ENCODE measurements at places on chromosomes 2 and 18. TPM values are rescaled to one million over a fixed set of nuclear protein-coding genes. Genes with fewer than 3 reads are reported as not detected.

DNA sequence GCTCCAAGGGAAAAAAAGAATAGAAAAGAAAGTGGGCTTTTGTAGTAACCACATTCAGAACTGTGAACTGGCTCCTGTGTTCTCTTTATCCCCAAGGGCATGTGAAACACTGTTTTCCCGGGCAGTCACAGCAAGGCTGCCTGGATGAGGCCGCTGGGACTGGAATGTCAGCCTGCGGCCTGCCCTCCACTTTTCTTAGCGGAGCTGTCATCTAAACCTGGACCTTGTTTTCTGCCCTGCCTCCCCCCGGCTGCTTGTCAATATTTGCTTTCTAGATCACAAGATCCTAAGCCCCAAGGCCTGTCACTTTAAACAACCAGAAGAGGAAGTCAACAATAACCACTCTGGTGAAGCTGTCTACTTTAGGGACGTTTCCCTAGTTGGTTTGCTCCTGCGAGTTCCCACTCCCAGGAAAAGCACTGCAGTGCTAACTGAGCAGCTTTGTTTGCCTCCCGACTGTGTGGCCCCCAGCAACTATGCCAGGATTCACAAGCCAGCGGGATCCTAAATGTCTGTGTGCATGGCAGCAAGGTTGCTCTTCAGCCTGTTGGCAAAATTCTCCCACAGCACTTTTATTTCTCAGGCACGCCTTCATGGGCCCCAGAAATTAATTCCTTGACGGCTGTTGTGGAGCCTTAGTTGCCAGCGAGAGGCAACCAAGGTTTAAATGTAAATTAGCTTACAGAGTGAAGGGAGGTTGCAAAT, 30.6 kb downstream of the SOWAHC start:
- peak; percentile 50 for DNase-seq
- H3K27me3 ChIP-seq = no peaks in the 10 kb centered on the region
- peaks cover 10% of the 10 kb centered on the region for H3K4me1 ChIP-seq
- H3K4me3 ChIP-seq = no peak overlapping the region
- peak overlapping the region; percentile 75 for H3K27ac ChIP-seq

BOLL gene
- total RNA-seq = not detected

GRB14 gene
- total RNA-seq = 3.9 TPM

- H3K4me3 ChIP-seq = no peak overlapping the region
- peaks cover 10% of the 10 kb centered on the region for H3K4me1 ChIP-seq
- no peaks in the 10 kb centered on the region for H3K27me3 ChIP-seq
- no peak for DNase-seq
These were observed 103.3 kb downstream of the MYO5B start for GRCh38 chr18:50091509-50092244.

GRCh38 chr2:14616950-14617349, 15.6 kb upstream of the LRATD1 start:
- no peaks in the 10 kb centered on the region for H3K27me3 ChIP-seq
- DNase-seq = no peak
- no peak overlapping the region for H3K4me3 ChIP-seq
- no peak overlapping the region for H3K27ac ChIP-seq
- H3K4me1 ChIP-seq = no peaks in the 10 kb centered on the region

DNA sequence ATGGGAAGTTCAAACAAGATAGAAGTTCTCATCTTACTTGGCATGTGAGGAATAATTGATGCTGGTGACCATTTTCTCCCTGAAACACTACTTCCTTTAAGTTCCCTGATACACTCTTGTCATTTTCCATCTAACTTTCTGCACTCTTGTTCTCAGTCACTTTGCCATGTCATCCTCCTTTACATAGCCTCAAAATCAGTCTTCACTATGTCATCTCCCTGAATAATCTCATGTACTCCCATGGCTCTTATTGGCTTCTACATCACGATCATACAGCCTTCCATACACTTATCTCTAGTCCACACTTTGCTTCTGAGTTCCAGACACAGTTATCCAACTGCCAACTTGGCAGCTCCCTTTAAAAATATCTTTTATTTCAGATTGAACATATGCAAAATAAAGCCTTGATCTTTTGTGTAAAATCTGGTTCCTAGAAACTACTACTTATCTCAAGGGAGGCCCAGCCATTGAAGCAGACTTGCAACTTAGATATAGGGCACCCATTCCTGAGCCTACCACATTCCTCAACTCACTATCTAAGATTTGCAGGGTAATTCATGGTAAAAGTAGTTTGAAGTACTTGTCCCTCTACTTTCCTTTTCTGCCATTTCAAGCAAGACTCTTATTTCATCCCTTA, 1070.2 kb upstream of the NXPH2 start:
- H3K4me3 ChIP-seq = no peak overlapping the region
- no peak overlapping the region for H3K27ac ChIP-seq
- no peak for DNase-seq
- no peaks in the 10 kb centered on the region for H3K27me3 ChIP-seq
- no peaks in the 10 kb centered on the region for H3K36me3 ChIP-seq

KCNE4 gene
- 4.0 TPM for total RNA-seq

- DNase-seq = peak; percentile 36
- no peaks in the 10 kb centered on the region for H3K36me3 ChIP-seq
- H3K27ac ChIP-seq = no peak overlapping the region
- H3K27me3 ChIP-seq = no peaks in the 10 kb centered on the region
- H3K4me3 ChIP-seq = no peak overlapping the region
- peaks cover 9% of the 10 kb centered on the region for H3K4me1 ChIP-seq
These were observed 7.0 kb upstream of the LDLRAD4 start for GRCh38 chr18:13211534-13211933.

DNA sequence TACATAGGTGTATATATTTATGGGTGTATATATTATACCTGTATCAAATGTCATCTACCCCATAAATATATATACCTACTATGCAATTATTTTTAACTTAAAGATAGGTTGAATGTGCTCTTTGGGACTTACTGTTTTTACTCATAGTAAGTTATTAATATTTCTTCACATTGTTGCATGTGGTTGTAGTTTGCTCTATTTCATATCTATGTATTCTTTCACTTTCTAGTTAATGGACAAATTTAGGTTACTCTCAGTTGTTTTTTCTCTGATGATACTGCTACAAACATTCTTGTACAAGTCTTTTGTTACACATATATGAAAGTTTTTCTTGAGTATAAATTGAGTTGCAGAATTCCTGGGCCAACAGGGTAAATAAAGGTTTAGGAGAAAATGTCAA, 601.8 kb upstream of the ID2 start:
- H3K36me3 ChIP-seq = no peaks in the 10 kb centered on the region
- H3K4me3 ChIP-seq = no peak overlapping the region
- H3K4me1 ChIP-seq = no peaks in the 10 kb centered on the region

SLC23A3 gene
- total RNA-seq = 4.1 TPM

BOD1L2 gene
- not detected for total RNA-seq

DNA sequence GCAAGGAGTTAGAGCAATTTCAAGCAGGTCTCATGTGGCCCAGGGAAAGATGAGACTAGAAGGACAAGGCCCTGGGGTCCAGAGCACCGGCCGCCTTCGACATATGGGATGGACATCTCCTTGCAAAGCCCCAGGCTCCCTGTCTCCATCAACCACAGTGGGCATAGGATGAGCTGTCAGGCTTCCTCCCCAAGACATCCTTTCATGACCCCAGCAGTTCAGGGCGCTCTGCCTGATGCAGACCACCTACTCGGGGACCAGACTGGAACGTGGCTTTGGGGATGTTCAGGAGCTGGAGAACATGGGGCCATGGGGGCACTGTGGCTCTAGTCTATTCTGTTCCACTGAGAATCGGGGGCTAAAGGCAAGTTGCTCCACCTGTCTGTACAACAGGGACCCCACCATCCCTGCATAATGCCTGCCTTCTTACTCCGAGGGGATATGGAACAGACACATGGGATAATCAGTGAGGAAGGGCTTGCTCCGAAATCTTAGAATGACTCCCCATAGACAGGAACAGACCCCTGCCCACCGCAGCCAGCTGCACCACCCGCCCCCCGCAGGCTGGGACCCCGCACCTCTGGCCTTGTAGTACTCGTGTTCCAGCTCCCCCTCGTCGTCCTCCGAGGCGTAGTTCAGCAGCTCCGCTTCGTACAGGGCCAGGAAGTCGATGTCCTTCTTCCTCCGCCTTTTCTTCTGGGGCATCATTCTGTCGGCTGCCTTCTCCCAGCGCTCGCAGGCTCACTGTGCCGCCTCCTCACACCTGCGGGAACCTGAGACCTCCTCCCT, 500 bp downstream of the LOXHD1 start:
- no peaks in the 10 kb centered on the region for H3K4me1 ChIP-seq
- H3K27ac ChIP-seq = no peak overlapping the region
- H3K27me3 ChIP-seq = no peaks in the 10 kb centered on the region
- no peaks in the 10 kb centered on the region for H3K36me3 ChIP-seq
- DNase-seq = no peak

DNA sequence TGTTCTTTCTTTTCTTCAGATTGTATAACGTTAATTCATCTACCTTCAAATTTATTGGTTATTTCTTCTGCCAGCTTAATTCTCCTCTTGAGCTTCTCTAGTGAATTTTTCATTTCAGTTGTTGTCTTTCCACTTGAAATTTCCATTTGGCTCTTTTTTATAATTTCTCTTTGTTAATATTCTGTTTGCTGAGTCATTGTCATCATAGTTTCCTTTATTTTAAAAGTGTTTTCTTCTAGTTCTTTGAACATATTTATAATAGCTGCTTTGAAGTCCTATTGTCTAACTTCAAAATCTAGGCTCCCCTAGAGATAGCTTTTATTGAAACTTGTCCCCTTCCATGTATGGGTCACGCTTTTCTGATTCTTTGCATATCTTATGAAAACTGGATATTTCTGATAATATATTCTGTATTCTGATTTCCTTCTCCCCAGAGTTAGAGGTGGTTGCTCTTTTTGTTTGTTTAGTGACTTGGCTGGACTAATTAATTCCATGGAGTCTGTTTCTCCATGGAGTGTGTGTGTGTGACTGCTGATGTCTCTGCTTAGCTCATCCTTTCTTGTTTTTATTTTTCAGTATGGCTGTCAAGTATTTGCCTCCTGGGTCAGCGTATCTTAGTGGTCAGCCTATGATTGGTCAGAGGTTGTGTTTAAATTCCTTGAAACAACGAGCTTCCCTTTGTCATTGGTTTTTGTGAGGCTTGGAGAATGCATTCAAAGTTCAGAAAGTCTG, 47.6 kb downstream of the DIS3L2 start:
- H3K27ac ChIP-seq = no peak overlapping the region
- H3K36me3 ChIP-seq = no peaks in the 10 kb centered on the region
- no peak for DNase-seq
- H3K4me3 ChIP-seq = no peak overlapping the region
- H3K27me3 ChIP-seq = no peaks in the 10 kb centered on the region

DNA sequence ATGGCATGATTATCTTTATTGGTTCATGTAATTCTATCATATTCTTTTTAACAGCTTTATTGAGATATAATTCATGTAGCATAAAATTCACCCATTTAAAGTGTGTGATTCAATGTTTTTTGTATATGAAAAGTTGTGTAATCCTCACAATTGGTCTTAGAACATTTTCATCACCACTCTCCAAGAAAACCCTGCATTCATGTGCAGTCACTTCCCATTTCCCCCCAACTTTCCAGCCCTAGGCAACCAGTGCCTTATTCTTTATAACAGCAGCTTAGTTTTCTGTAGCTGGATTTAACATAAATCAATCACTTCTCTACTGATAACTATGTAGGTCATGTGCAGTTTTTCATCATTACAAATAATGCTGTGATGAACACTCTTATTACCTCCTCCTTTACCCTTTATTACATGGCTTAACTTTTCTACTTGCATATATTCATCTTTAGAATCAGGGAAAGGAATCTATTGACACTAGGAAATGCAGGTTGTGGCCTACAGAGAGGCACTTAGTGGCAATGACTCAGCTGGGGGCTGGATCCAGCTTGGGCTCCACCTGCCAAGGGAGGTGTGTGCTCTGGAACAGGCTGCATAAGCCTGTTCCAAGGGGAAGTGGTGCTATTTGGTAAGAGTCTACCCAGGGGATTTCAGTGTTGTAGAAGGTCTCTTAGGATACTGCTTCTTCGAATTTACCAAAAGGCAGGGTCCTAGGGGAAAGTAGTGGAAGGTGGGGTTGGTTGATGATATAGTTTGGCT, 89.1 kb downstream of the ETAA1 start:
- no peak overlapping the region for H3K27ac ChIP-seq
- H3K27me3 ChIP-seq = no peaks in the 10 kb centered on the region
- peak; percentile 37 for DNase-seq
- H3K4me3 ChIP-seq = no peak overlapping the region
- H3K4me1 ChIP-seq = no peaks in the 10 kb centered on the region

GRCh38 chr2:10447300-10447894, 730 bp downstream of the ODC1 start:
- peak overlapping the region; percentile 70 for H3K4me3 ChIP-seq
- peaks cover 25% of the 10 kb centered on the region for H3K36me3 ChIP-seq
- DNase-seq = peak; percentile 74
- peaks cover 32% of the 10 kb centered on the region for H3K4me1 ChIP-seq
- H3K27me3 ChIP-seq = no peaks in the 10 kb centered on the region

GRCh38 chr18:35407871-35408481, 30.8 kb upstream of the ZNF396 start:
- no peak overlapping the region for H3K27ac ChIP-seq
- no peaks in the 10 kb centered on the region for H3K27me3 ChIP-seq
- H3K4me3 ChIP-seq = no peak overlapping the region
- H3K4me1 ChIP-seq = peaks cover 24% of the 10 kb centered on the region
- H3K36me3 ChIP-seq = no peaks in the 10 kb centered on the region

- H3K27ac ChIP-seq = no peak overlapping the region
- H3K4me3 ChIP-seq = no peak overlapping the region
- peak; percentile 20 for DNase-seq
- no peaks in the 10 kb centered on the region for H3K27me3 ChIP-seq
- no peaks in the 10 kb centered on the region for H3K36me3 ChIP-seq
These were observed 25.1 kb upstream of the KLHL29 start for GRCh38 chr2:23359631-23360567.

DNA sequence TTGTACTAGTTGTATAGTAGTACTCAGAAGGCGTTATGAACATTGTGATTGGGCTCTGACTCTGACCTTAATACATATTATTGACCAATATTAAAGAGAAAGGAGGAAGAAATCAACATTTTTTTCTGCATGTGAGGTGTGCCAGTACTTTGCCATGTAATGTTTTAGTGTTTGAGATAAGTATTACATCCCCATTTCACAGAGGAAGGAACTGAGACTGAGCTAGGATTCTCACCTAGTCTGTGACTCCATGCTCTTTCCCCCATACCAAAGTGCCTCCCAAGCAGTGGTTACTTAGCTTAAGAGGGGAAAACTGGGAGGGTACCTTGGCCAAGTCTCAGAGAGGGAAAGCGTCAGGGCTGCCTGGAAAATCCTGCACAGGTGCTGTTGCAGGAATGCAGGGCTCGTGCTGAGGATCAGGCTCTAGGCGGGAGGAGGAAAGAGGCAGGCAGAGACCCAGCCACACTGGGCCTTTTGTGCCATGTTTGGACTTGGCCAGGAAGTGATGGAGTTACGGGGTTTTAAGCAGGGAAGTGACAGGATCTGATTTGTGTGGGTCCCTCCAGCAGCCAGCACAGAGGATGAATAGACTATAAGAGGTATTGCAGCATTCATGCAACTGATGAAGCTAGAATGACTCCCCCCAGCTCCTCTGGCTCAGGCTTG, 1.7 kb downstream of the PNKD start:
- peaks cover 49% of the 10 kb centered on the region for H3K36me3 ChIP-seq
- no peaks in the 10 kb centered on the region for H3K27me3 ChIP-seq
- peak overlapping the region; percentile 99 for H3K27ac ChIP-seq
- H3K4me3 ChIP-seq = peak overlapping the region; percentile 79
